ENCODE measurements at places on chromosomes 5 and 9.

GRCh38 chr5:146529984-146530383, 14.0 kb upstream of the GPR151 start:
- DNase-seq = no peak

DNA sequence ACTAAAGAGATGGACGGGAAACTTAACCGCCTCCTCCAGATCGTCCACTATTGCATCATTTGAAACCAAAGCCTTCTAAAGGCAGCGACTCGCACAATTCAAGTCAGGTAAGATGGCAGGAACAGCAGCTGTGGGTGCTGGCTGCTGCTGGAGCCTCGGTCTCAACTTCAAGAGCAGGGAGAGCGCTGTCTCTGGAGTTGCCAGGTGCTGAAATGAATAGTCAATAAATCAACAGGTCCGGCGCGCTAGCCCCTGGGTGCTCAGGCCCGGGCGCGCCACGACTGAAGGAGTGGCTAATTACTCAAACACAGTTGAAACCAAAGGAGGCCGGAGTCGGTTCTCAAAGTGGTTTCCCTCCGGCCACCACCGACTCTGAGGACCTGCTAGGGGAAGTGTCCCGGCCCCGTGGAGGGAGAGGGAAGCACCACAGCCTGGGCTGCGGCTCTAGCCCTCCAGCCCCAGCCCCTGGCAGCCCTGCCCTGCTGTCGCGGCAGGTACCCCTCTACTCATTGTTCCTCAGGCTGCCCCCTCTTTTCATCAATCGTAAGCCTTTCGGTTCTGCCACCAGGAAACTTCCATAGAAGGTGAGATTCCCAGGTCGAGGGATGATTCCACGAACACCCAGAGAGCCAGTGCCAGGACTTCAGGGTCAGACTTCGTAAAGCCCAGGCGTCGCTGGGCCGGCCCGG, 804 bp downstream of the TTC39B start:
- DNase-seq = no peak

- no peak for DNase-seq
Measured at GRCh38 chr9:93562157-93562556, 14.2 kb upstream of the PHF2 start.

DNA sequence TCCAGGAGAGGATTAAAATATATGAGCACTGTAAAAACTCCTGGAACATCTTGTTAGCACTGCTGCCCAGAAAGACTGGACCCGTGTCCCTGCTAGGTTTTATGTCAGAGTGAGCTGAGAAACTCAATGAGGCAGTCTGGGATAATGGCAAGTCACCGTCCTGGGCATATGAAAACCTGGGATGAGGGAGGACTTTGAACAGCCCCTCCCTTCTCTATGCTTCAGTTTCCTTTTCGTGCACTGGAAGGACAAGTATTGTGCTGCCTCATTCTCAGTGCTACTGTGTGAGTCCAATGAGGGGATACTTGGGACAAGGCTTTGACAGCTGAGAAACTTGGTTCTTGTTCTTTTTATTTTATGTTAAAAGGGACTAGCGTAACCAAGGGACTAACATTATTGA, 143.0 kb upstream of the SHB start:
- DNase-seq = no peak

- DNase-seq = no peak
Measured at GRCh38 chr5:35162848-35163709, 67.2 kb downstream of the PRLR start.

DNA sequence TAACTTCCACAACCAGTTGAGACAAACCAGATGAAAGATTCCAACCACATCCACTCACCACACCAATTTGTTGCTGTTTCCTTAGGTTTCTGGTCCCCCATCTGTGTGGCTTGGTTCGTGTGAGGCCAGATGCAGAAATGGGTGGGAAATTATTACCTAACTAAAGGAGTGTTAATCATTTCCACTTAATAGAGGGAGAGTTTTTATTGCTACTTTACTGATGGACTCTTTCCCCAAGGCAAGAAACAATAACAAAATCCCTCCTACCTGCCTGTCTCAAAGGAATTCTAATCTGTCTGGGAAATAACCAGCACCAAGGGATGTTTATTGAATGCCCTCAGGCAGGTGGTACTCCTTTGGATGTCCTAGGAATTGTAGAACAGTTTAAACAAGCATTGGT, 76.3 kb downstream of the TMEM167A start:
- DNase-seq = no peak

DNA sequence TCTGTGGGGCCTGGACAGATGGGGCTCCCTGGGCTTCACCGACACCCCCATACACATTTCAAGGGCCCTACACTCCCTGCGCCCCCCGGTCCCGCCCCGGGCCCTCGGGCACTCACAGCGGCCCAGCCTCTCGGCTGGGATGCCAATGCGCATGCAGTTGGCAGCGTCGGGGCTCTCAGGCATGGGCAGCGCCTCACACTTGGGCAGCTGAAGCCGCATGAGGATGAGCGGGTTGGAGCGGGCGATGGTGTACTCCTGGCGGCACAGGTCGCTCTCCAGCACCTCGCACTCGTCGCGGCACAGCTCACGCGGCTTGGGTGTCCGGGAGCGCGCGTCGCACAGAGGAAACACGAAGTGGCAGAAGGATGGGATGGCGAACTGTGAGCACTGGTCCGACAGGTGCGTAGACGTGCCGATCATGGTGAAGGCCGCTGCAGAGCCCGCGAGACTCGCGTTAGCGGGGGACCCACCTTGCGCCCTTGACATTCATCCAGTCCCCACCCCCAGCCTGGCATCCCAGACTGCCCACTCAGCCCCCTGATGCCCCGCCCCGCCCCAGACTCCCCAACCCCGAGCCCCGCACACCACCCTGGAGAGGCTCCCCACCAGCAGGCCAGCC, 216.9 kb downstream of the ROR2 start:
- DNase-seq = no peak

DNA sequence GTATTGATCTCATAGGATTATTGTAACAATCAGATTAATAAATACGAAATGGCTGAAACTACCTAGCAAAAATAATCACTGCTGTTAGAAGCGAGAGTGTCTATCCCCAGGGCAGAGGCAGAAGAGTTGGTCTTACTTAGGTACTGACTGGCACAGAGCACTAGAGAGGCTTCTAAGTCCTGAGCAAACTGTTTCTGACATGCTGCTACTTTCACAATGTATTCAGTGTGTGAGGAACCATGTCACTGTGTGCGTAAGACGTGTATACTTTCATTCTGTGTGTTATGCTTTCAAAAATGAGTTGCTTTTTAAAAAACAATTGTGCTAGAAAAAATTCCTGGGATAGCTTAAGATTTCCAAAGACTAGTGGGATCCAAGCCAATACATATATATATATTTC, 5.5 kb upstream of the KLHL9 start:
- no peak for DNase-seq

GRCh38 chr5:111765613-111766571, 8.9 kb upstream of the NREP start:
- no peak for DNase-seq

- no peak for DNase-seq
Measured at GRCh38 chr5:39342460-39342859, 21.8 kb downstream of the C9 start.

DNA sequence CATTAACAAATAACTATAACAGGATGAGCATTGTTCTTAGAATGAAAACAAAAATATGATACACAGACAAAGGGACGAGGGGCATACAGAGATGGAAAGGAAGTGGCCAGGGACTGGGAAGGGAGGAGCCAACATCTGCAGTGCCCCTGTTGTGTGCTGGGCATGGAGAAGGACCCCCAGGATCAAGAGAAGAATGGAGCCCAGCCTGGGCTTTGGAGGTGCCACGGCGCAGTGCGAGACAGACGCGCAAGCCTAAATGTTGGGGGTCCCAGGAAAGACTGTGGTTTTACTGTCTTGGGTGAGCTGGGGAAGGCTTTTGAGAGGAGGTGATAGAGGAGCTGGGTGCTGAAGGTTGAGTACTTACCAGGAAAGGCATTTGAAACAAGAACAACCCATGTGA, 28.4 kb upstream of the DUSP1 start:
- no peak for DNase-seq

- DNase-seq = no peak
Measured at GRCh38 chr9:97508852-97509251, 7.4 kb downstream of the TMOD1 start.

DNA sequence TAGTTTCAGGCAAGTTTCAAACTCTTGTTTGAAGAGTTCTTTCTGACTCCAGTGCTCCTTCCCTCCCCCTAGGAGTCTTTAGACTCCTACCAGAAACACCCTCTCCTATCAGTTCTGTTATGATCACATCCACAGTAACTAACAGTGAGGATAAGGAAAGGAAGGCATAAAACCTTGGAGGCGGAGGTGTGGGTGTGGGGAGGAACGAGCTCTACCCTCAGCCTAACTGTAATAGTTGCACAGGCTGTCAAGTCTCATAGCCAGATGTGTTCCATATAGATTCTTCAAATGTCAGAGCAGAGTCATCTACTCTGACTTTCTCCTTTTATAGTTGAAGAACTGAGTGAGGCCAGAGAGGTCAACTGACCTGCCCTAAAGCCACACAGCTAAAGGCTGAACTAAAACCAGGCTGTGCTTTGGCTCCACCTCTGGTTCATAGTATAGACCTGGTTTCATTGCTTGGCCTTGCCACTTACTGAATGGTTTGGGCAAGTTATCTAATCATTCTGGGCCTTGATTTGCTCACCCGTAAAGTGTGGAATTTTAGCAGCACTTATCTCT, 34.4 kb upstream of the PIK3R1 start:
- no peak for DNase-seq

DNA sequence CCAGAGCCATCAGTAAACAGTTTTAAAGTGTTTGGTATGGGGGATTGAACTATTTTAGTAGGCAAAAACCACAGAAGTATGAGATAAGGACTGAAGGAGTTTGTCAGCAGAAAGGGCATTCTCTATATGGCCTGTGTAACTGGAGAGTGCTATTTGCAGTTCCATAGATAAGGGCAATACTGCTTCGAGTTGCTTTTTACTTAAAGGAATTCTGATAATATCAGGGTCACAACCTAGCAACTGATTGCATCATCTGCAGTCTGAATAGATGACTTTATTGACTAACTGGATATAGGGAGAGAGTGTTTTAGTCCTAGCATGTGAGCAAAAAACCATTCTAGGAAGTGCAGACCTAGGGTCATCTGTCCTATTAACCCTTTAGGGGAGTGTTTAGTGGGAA, 645.2 kb upstream of the PTPRD start:
- no peak for DNase-seq

- DNase-seq = no peak
Measured at GRCh38 chr9:136395020-136395340, 5.0 kb downstream of the SNAPC4 start.

GRCh38 chr9:137295849-137296669, 6.0 kb downstream of the NRARP start:
- DNase-seq = no peak

- no peak for DNase-seq
Measured at GRCh38 chr5:93600409-93601070, 17.5 kb downstream of the NR2F1 start.

- DNase-seq = no peak
Measured at GRCh38 chr5:109328626-109329025, 81.1 kb downstream of the PJA2 start.

- DNase-seq = no peak
Measured at GRCh38 chr9:131112374-131113154, 12.8 kb upstream of the NUP214 start.
